ENCODE measurements at places on chromosomes 4 and X.

GRCh38 chrX:27882695-27883094 lies 74.9 kb downstream of the MAGEB10 start:
- no peak for DNase-seq

DNA sequence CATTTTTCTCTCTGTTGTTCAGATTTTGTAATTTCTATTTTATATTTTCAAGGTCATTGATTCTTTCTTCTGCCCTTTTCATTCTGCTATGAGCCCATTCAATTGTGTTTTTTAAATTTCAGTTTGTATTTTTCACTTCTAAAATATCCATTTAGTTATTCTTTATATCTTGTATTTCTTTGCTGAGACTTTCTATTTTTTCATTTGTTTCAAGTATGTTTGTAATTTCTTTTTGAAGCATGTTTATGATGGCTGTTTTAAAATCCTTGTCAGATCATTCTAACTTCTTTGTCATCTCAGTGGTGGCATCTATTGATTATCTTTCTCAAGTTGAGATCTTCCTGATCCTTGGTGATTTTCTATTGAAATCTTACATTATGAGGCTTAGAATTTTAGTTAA lies 157.2 kb upstream of the USP9X start:
- DNase-seq: no peak

DNA sequence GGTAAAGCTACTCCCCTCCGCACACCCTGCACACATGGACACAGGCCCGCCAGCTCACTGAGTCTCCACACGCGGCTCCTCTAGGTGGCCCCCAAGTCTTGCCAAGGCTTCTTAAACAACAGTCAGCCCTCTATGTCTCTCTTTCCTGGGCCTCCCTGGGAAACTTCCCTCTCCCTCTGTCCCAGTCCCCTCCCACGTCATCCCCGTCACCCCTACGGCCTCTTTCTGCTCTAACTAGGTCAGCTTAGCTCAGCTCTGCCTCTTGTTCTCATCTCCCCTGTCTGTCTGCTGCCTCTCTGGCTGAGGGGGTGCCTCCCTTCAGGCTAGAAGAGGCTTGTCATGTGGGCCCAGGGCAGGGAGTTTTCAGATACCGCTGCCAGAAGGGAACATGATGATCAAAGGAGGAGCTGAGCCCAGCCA lies 38.8 kb downstream of the SEPTIN6 start:
- DNase-seq: peak; percentile 57

DNA sequence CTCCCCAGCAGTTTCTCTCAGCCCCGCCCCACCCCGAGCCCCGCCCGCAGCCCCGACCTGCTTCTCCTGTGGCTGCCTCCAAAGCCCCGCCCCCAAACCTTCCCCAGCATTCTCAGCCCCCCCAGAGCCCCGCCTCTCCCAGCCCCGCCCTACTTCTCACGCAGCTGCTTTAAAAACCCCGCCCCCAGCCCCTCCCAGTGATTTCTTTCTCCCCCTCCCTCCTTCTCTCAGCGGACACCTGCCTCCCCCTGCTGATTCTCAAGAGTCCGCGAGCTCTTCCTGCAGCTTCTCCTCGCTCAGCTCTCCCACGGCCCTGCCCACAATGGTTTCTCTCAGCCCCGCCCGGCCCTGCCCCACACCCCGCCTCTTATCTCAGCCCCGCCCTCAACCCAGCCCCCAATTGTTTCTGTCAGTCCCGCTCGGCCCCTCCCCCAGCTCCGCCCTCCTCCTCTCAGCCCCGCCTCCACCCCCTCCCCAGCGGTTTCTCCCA lies 636 bp upstream of the EOLA1 start:
- DNase-seq: peak; percentile 90

- no peak for DNase-seq
These were observed at the start of gene SH2D1A for GRCh38 chrX:124346117-124346876. Gene SH2D1A, plus strand, starts transcription at chrX:124346563. Its CDS starts 80 bp downstream, at chrX:124346643.
